Stimulated activated CD4-positive, alpha-beta T cell treated with anti-CD3 and anti-CD28 coated beads, Interleukin-1b, Interleukin-23, amount 100 ng/mL, for 4 hours (primary cell): ENCODE measurements at places on chromosomes 2 and 18.
A peak's percentile ranks its signal among the peaks of the same experiment; 100 is the strongest.

GRCh38 chr2:202034249-202035088 lies 814 bp downstream of the FZD7 start:
- DNase-seq, result peak; percentile 11

- no peak for DNase-seq
Measured at GRCh38 chr2:136072621-136073020, 45.3 kb downstream of the CXCR4 start.

- no peak for DNase-seq
Measured at GRCh38 chr18:42586601-42587000, 528.9 kb downstream of the RIT2 start.

DNA sequence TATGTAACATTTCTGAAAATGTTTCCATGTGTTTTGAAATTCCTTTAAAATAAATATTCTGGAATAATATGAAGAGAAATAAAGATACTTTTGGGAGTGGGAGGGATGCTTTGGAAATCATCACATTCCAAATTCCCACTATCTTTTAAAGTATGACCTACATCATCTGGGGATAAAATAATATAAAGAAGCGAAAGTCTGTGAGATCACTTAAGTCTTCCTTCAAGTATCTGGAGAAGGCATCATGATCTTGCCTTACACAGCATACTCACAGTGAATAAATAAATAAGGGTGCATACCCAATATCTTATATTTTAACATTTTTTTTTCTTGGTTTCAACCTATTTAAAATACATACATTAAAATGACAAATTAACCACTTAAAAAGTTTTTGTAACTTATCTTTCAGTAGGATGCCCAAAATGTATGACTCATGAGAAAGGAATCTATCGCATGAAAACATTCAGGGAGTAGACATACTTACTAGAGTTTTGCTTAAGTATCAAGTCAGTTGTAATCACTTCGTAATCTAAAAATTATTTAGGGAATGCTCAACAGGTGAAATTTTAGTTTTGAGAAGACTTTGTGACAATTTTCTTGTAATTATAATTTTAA lies 248.3 kb upstream of the COL3A1 start:
- DNase-seq, result no peak

GRCh38 chr18:55233857-55234256 lies 274.6 kb upstream of the CCDC68 start:
- DNase-seq, result no peak

- DNase-seq, result no peak
Measured at GRCh38 chr18:69978732-69979715, 31.4 kb upstream of the CD226 start.

DNA sequence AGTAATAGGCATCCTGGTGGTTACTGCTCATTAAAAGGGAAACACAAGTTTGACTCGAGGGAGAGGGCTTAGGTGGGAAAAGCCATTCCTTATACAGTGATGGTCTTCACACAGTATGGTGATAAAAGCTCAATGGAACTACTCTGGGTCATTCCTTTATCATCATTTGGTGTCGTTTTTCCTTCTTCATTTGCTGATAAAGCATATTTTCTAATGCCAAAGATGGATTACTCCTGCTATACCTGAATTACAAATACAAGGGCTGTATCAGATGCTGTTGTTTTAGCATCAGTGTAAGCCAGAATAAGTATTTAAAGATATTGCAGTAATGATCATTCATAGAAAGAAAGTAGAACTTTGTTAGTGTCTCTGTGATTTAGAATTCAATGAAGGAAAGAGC lies 563.7 kb downstream of the PLCL1 start:
- DNase-seq, result no peak

- DNase-seq, result no peak
Measured at GRCh38 chr2:39688181-39688580, 22.5 kb downstream of the TMEM178A start.

GRCh38 chr2:73257425-73258125 lies 23.5 kb downstream of the CCT7 start:
- no peak for DNase-seq

DNA sequence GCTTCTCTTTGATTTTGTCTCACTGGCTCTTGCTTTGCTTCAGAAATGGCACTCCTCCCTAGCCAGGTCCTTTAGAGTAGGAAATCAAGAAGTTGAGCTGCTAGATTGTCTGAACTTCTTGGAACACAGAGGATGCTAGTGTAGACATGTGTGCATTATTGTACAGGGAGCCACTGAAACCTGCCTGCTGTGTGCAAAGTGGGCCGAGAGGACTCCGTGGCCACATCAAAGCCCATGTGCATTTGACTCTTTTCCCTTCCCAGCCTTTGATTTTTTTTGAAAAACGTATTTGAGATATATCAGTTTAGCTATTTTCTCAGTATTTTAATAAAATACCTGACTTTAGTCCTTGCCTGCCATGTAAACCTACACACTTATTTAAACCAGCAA lies 83.1 kb downstream of the TMEM247 start:
- no peak for DNase-seq

- no peak for DNase-seq
Measured at GRCh38 chr2:120108049-120108448, 95.2 kb downstream of the EPB41L5 start.

- DNase-seq, result no peak
Measured at GRCh38 chr18:36389027-36389426, 91.5 kb downstream of the FHOD3 start.

DNA sequence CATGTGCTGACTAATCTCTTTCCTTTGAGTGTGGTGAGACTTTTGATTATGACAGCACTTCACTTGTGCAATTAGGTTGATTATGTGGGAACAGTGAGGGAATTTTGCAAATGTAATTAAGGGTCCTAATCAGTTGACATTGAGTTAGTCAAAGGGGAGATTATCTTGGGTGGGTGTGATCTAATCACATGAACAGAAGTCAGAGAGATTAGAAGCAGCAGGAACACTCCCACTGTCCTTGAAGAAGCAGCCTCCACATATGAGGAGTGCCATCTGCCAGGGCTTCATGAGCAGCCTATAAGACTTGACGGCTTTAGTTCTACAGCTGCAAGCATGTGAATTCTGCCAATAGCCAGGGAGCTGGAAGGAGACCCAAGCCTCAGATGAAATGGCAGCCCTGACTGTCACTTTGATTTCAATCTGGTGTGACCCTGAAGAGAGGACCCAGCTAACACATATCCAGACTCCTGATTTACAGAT lies 89.4 kb upstream of the APCDD1 start:
- DNase-seq, result no peak
